ENCODE measurements at places on chromosomes 1 and 21.

DNA sequence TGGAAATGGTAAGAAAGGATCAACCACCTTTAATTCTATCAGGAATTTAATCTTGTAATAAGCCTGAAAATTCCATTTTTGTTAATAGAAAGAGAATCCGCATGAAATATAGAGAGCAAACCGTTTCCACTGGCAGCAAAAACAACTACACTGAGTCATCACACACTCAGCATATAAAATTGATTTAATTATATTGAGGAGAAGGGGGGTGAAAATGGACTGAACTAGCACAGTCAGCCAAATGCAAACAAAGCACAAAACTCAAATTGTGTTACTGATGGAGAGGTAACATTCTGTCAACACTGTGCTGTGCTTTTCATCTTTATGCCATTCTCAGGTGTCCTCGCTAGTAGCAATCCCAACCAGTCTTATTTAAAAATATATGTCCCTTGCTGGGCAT, 1583.9 kb downstream of the MRPL39 start:
- DNase-seq, result no peak

DNA sequence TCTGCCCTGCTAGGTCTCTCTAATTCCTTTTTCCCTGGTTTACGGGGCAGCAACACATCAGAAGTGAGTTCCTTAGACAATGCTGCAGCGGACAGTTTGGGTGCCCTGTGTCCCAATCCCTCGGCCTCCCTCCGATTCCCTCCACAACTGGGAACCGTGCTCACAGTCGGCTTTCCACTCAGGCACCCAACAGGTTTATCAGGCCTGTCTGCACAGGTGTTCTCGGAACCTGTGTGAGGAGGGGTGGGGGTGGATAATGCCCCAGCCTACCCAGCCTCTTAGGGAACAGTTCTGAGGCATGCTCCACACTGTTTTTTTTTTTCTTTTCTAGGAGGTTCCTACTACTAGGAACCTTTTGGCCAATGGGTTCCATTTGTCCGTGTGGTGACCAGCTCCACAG, 131.2 kb downstream of the DISC1 start:
- no peak for DNase-seq

GRCh38 chr1:115933625-115934024, 42.7 kb upstream of the SLC22A15 start:
- DNase-seq, result no peak

GRCh38 chr1:179305450-179305849, 11.9 kb downstream of the SOAT1 start:
- DNase-seq, result no peak

DNA sequence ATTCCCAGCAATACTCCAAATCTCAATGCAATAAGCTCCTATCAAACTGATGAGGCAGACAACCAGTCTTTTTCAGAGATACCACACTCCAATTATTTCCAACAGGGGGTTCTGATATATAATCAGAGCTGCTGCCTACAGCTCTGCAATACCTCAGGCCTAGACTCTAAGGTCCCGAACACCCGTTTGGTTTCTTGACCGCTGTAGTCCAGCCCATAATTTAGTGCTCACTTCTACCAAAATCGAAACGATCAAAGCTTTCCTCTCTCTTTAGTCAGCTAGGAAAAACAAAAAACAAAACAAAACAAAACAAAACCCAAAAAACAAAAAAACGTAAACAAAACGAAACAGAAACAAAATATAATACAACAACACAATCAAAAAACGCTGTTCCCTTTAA, 453.0 kb downstream of the NEGR1 start:
- DNase-seq, result no peak
